ENCODE measurements at places on chromosomes 13 and 19.

DNA sequence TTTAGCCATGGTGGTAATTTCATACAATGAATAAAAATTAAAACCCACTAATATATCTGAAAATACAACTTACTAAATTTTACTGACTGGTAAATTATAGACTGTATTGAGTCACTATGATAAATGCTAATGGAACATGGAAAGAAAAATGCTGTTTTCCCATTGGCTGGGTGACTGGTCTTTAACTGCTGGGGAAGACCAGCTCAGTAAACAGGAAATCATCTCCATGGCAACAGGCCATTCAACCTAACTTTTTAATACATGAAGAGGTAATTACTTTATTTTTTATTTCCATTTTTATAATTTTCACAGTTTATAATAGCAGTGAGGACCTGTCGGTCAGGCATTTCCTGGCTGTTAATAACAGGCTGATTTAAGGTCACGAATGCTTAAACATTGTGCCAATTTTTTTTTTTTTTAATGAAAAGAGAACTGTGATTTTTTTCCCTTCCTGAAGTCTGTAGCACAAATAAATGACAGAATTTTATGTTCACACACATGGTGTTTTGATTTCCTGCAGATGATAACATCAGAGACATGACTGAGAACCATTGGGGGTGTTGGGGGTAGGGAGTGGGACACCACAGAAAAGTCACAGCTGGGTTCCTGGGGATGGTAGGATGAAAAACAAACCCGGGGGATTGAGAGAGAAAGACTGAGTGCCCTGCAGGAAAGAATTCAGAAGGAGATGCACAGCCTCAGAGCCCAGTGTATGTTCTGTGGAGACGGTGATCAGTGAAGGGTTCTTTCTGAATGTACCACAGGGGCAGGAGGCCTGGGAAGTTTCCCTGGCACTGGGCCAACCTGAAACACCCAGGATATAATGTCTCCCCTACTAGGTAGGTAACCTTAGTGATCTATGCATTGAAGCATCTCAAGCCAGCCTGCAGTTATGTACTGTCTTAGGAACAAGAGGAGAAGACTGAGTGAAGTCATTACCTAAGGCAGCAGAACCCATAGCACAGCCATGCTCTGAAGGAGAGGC lies 297.1 kb downstream of the COG6 start:
- DNase-seq: no peak

DNA sequence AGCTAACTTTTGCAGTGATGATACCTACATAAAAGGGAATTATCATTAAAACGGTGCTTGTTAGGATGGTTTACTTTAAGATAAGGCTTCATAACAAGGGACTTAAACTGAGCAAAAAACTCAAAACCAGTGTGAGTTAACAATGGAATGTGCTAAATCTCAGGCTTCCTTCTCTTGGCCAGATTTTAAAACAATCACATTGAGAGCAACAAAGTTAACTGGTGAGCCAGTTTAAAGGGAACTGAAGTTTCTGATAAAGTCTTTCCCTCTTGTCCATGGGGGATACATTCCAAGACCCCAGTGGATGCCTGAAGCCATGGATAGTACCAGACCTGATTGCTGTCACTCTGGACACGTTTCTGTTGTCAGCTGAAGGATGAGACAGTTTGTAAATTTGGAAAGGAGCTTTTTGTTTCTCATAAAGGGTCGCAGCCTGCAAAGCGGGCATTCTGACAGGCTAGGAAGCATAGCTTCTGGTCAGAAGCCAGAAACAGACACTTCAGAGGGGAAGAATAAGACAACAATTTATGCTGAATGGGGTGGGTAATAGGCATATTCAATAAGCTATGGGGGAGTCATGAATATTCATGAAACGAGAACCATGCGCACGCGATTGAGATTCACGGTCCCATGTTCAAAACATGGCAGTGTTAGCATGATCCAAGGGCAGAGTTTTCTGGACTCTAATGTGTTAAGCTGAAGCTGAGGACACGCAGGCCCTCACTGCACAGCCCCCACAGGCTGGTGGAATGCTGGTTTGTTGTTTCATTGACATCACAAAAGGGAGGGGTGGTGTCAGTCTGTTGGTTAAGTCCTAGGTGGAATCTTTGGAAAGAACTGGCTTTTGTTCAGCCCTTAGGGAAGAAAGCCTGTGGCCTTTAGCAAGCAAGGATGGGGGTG lies 150.6 kb upstream of the RNF113B start:
- DNase-seq: no peak

- no peak for DNase-seq
These were observed 164.9 kb downstream of the DLEU7 start for GRCh38 chr13:50678464-50679162.

- DNase-seq: no peak
These were observed 3.4 kb downstream of the PALM3 start for GRCh38 chr19:14058182-14059092.

DNA sequence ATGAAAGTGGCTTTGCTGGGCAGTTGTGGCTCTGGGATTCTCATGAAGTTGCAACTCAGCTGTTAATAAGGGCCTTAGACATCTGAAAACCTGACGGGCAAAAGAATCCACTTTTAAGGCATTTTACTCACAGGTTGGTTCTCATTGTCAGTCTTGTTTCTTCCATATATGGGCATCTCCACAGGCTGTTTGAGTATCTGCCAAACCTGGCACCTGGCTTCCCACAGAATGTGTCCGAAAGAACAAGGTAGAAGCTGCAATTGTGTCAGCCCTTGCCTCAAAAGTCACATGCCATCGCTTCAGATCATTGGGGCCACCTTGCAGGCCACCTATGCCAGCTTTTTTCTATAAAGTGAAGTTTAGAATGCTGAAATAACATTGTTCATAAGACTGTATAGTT lies 102.4 kb downstream of the KCTD12 start:
- no peak for DNase-seq

- no peak for DNase-seq
These were observed 224.8 kb downstream of the NHLRC3 start for GRCh38 chr13:39263033-39263432.

GRCh38 chr19:46030812-46031550 lies 8.1 kb upstream of the PGLYRP1 start:
- no peak for DNase-seq

DNA sequence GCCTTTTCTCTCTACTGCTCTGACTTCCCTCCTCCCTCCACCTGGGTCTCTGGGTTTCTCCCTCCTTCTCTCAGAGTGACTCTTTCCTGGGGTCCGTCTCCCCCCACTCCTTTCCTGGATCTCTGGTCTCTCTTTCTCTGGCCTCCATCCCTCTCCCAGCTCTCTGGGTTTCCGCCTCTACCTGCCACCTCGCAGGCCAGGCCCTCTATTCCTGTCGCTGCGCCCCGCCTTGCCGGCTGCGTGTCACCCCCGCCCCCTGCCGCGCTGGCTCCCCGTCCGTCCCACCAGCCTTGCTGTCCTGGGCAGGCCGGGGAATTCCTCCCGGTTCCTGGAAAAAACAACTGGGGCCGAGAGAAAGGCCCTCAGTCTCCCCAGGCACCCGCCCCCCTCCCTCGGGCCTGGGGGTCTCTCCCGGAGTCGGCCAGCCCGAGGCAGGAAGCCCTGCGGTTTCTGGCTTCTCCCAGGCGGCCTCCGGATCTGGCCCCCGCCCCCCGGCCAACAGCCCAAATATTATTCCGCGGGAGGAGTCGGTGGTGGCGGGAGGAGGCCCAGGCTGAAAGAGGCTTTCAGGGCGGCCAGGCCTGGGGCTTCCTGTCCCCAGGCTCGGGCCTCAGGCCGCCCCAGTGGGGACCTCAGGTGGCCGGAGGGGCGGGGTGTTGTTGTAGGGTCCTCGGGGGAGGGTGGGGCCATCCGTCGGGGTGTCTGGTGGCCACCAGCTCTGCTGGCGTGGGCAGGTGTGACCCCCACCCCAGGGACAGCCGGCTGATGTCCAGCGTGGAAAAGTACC lies 9.3 kb downstream of the IRF2BP1 start:
- DNase-seq: no peak

DNA sequence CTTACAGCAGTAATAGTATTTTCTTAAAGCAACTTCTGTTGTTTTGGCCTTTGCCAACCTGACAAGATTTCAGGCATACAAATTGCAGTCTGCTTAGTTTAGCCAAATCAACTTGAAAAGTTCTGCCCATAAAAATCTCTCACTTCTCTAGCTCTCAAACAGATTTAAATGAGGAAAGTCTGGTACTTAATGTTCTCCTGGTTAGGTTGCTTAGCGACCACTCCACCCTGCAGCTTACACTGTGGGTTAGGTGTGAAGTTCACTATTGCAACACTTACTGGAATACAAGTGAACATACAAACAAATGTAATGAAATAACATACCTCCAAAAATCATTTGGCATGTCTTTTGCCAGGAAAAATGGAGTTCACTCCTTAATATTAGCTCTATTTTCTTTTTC lies 178.7 kb upstream of the PCDH9 start:
- no peak for DNase-seq

GRCh38 chr13:50129081-50129705 lies 113.9 kb downstream of the KCNRG start:
- no peak for DNase-seq

DNA sequence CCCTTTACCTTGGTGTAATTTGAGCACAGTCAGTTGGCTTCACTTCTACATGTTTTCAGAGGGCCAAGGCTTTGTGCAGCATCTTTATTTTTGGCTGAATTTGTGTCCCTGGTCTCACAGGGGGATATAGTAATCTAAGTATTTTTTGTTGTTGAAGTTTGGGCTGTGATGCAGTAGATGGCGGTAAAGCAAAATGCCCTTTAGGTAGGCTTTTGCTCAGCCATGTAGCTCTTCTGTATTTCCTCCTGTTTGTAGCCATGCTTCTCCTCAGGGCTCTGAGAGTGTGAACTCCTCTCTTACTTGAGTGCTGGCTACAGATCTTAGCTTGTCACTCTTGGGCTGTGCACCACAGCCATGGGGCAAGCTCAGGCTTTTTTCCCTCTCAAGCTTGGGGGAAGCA lies 328.6 kb downstream of the SLITRK5 start:
- DNase-seq: no peak

DNA sequence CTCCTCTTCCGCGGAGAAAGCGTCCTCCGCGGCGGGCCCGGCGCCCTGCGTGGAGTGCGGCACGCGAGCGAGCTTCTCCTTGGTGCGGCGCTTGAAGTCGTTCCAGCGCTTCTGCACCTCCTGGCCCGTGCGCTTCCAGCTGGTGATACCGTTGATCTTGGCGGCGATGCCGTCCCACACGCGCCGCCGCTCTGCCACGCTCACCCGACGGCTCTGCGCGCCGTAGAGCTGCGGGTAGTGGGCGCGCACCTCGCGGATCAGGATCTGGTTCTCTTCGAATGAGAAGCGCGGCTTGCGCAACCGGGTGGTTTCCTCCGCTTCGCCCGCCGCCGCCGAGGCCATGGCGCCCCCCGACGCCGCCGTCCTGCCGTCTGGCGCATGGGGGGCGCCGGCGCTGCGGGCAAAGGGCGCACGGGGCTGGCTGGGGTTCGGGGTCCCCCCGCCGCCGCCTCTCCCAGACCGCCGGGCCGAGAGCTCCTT lies 941 bp downstream of the MYPOP start:
- DNase-seq: no peak

DNA sequence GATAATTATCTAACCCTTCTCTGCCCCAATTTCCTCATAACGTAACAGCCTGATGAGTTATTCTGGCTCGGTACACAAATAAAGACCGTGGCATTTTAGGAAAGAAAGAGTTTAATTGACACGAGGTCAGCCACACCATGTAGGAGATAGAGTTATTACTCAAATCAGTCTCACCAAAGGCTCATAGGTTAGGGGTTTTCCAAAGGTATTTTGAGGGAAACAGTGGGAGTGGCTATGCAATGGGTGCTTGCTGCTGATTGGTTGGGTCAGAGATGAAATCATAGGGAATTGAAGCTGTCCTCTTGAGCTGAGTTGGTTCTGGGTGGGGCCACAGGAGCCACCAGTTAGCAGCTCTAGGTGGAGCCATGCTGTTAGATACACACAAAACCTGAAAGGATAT lies 137.5 kb downstream of the FREM2 start:
- DNase-seq: no peak

- no peak for DNase-seq
These were observed 38.0 kb downstream of the ADGRE1 start for GRCh38 chr19:6925386-6925785.

GRCh38 chr13:25112695-25113255 lies 16.8 kb downstream of the PABPC3 start:
- no peak for DNase-seq

- DNase-seq: no peak
These were observed 6.1 kb downstream of the PTGIR start for GRCh38 chr19:46618670-46619231.

DNA sequence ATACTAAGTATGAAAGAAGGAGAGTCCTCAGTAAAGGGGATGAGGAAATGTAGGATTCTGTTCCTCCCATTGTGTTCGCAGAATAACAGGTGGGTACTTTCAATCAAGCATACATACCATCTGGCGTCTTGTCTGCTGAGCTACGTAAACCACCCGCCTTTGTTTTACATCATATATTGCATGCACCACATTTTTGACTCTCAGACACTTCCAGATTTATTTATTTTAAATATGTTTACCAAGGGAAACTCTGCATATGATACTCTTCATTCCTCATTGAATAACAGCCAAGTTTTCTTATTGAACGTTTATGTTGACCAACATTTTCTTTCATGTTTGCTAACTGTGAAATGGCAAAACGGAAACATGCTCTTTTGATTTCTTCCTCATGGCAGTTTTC lies 174.1 kb downstream of the FGF14 start:
- no peak for DNase-seq

DNA sequence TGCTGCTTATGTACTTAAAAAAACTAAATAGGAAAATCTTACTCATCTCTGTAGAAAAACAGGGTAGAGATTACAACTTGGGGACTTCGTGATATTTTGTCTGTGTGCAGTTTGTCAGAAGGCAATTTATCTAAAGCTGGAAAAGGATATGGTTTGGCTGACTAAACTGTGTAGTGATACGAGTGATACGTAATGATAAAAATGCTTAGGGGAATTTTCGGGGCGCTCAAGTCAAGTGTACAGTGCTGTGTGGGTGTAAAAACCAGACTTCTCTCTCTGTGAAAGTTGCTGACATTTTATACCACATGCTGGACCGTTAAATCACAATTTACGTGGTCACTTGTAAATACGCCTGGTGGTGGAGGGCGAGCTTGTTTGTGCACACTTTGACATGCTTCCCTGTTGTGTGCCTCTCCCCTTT lies 221.7 kb downstream of the KCNRG start:
- no peak for DNase-seq

- DNase-seq: no peak
These were observed 120.6 kb upstream of the HTR2A start for GRCh38 chr13:47017476-47017875.

Data from esophagus squamous epithelium (tissue), 5 donors.